ENCODE measurements at places on chromosomes 12 and 14. TPM values are rescaled to one million over a fixed set of nuclear protein-coding genes. Genes with fewer than 3 reads are reported as not detected.

The ANGEL1 gene
- total RNA-seq, result 7.3 TPM

- peaks cover 10% of the 10 kb centered on the region for H3K36me3 ChIP-seq
- peaks cover 15% of the 10 kb centered on the region for H3K4me1 ChIP-seq
- DNase-seq, result no peak
- no peaks in the 10 kb centered on the region for H3K27me3 ChIP-seq
- no peak overlapping the region for H3K27ac ChIP-seq
- no peak overlapping the region for H3K4me3 ChIP-seq
Observed at GRCh38 chr12:116927244-116927940, 16.6 kb downstream of the FBXW8 start.

- DNase-seq, result no peak
- H3K27me3 ChIP-seq, result 0 out of 2 replicates have a peak, but pooled peaks cover 4% of the 10 kb centered on the region
- H3K4me3 ChIP-seq, result no peak overlapping the region
- H3K4me1 ChIP-seq, result no peaks in the 10 kb centered on the region
- no peaks in the 10 kb centered on the region for H3K36me3 ChIP-seq
Observed at GRCh38 chr14:29077916-29078315, 311.3 kb downstream of the FOXG1 start.

The NEUROD4 gene
- total RNA-seq, result not detected

DNA sequence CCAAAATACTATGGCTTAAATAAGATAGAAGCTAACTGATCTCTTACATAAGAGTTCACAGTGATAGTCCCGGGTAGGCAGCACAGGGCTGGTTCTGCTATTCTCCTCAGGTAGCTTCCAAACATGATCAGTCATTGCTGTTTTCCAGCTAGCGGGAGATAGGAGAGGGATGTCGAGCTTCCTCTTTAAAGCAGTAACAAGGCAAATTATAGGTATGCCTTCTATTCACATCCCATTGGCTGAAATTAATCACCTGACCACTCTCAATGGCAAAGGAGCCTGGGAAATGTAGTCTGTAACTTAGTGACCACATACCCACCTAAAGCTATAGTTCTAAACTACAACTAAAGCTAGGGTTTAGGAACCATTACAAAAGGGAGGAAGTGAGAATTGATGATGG is 34.5 kb upstream of the VRK1 start:
- H3K4me1 ChIP-seq, result no peaks in the 10 kb centered on the region
- no peak overlapping the region for H3K4me3 ChIP-seq
- no peak overlapping the region for H3K27ac ChIP-seq

The LRP1 gene
- total RNA-seq, result 296 TPM

The CD27 gene
- total RNA-seq, result not detected

The C12orf60 gene
- 2.3 TPM for total RNA-seq

The DDX54 gene
- 34.9 TPM for total RNA-seq

The DAO gene
- total RNA-seq, result not detected

DNA sequence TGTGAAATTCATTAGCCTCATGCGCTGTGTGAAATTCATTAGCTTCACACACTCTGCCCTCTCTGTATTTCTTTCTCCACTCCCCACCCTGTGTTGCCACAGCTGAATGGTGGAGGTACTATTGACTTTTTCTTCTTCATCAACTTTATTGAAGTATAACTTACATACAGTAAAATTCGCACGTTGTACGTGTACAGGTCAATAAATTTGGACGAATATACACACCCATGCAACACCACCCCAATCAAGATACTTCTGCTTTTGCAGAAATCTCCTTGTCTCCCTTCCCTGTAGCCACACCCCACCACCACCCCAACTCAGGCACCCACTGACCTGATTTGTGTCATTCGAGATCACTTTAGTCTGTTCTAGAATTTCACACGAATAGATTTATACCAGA is 51.8 kb downstream of the FBXL14 start:
- peaks cover 20% of the 10 kb centered on the region for H3K4me1 ChIP-seq
- peaks cover 8% of the 10 kb centered on the region for H3K36me3 ChIP-seq
- no peak overlapping the region for H3K4me3 ChIP-seq
- no peak overlapping the region for H3K27ac ChIP-seq

DNA sequence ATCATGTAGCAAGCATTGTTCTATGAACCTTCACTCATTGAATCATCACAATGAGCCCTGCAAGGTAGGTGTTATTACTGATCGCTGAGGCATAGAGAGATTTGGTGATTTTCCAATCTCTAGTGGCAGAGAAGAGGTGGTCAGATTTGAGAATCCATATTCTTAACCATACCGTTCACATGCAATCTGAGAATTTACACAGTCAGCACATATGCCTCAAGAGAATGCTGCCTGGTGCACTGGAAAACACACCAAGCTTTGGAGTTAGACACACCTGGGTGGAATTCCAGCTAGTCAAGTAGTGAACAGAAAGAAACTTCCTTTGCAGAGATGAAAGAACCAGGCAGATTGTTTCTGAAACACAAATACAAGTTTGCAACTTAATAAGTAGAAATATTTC is 94.1 kb downstream of the LGR5 start:
- H3K4me3 ChIP-seq, result no peak overlapping the region
- no peaks in the 10 kb centered on the region for H3K27me3 ChIP-seq

GRCh38 chr12:12086973-12087692 is 16.4 kb downstream of the BCL2L14 start:
- no peak overlapping the region for H3K4me3 ChIP-seq
- DNase-seq, result no peak
- H3K36me3 ChIP-seq, result no peaks in the 10 kb centered on the region
- peaks cover 6% of the 10 kb centered on the region for H3K4me1 ChIP-seq
- H3K27me3 ChIP-seq, result no peaks in the 10 kb centered on the region
- no peak overlapping the region for H3K27ac ChIP-seq

The RTL1 gene
- not detected for total RNA-seq

- no peak overlapping the region for H3K27ac ChIP-seq
- peaks cover 52% of the 10 kb centered on the region for H3K27me3 ChIP-seq
- no peak overlapping the region for H3K4me3 ChIP-seq
Observed at GRCh38 chr14:92360651-92361370, 37.8 kb downstream of the SLC24A4 start.

The POTEM gene
- not detected for total RNA-seq

- peaks cover 47% of the 10 kb centered on the region for H3K27me3 ChIP-seq
- no peaks in the 10 kb centered on the region for H3K4me1 ChIP-seq
- DNase-seq, result no peak
- no peak overlapping the region for H3K4me3 ChIP-seq
Observed at GRCh38 chr12:109357032-109357431, 9.3 kb downstream of the MYO1H start.

The ETFBKMT gene
- total RNA-seq, result 1.8 TPM

The MYH7 gene
- total RNA-seq, result not detected

The GSC gene
- 2.3 TPM for total RNA-seq

GRCh38 chr12:59282999-59283398 is 312.8 kb upstream of the SLC16A7 start:
- no peaks in the 10 kb centered on the region for H3K27me3 ChIP-seq
- H3K4me1 ChIP-seq, result no peaks in the 10 kb centered on the region
- H3K27ac ChIP-seq, result no peak overlapping the region
- DNase-seq, result no peak
- H3K36me3 ChIP-seq, result no peaks in the 10 kb centered on the region
- no peak overlapping the region for H3K4me3 ChIP-seq

The KRT77 gene
- total RNA-seq, result not detected

GRCh38 chr12:51033048-51033447 is 6.9 kb upstream of the SLC11A2 start:
- no peak overlapping the region for H3K27ac ChIP-seq
- no peak overlapping the region for H3K4me3 ChIP-seq
- no peaks in the 10 kb centered on the region for H3K27me3 ChIP-seq
- no peaks in the 10 kb centered on the region for H3K4me1 ChIP-seq
- no peak for DNase-seq
- H3K36me3 ChIP-seq, result no peaks in the 10 kb centered on the region

DNA sequence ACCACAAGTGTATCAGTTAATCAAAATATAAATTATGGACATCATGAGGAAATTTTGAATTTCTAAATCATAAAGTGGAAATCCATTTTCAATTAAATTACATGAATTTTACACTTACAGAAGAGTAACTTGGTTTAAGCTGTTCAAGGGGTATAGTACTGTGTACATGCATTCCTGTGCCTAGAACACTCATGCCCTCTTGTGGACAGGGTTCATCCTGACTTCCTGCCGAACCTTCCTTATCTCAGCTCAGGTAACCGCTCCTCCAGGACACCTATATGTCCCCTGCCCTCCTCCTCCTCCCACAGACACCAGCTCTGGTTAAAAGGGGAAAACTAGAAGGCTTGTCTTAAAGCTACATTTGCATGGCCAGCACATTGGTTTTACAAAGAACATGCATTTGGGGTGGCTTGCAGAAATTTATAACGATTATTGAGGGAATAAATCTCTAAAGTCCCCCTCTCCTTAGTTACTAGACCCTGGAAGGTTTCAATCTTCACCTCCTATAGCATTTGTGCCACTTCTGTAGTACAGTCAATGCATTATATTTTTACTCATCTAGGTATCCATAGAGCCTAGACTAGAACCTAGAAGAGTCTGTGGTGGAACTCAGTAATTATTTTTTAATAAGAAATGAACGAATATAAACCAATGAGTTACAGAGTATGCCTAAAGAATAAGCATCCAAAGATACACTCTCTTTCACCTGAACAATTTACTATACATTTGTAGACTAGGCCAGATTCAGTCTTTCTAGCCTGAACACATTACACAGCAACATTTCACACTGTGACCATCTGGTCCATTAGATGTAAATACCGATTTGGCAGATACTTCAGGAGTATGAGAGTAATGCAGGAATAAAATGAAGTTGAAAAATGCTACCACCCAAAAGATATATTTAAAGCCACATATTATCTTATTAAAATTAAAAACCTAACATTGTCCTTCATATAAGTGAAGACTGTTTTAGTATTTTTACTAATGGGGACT is 345.6 kb downstream of the PAWR start:
- no peaks in the 10 kb centered on the region for H3K4me1 ChIP-seq
- DNase-seq, result peak; percentile 37
- H3K27ac ChIP-seq, result no peak overlapping the region
- no peaks in the 10 kb centered on the region for H3K36me3 ChIP-seq

The ANKRD33 gene
- total RNA-seq, result not detected

DNA sequence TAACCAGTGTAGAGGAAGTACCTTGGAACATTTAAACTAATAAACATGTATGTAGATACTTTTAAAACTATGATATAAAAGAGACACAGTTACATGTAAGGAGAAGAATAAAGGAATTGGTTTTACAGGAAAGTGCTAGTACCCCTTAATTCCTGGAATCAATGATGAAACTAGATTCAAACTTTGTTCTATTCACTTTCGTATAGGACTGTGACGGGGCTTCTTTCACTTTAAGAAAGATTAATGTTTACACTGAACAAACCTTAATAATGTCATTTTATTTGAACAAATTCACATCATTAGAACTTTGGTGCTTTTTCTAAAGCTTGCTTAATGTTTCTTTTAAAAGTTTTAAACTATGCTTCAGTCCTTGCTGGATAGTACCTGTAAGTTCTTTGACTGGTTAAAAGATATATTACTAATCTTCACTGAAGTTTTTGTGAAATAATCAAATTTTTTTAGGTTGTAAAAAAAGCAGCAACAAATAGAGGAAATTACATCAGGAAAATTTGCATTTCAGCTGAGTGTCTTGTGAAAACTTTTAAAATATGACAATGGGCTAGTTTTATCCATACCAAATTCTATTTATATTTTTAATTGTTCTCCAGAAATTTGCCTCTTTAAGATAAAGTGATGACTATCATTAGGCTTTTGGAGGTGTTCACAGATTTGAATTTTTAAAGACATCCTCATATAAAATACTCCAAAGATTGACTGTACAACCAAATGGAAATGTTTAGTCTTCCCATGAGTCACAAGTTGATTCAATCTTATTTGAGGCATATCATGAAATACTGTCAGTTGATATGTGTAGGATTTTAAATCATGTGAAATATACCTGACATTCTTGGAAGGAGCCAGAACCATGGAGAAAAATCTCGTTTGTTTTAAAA is 36.2 kb downstream of the PAPOLA start:
- no peak overlapping the region for H3K27ac ChIP-seq
- H3K27me3 ChIP-seq, result no peaks in the 10 kb centered on the region
- peaks cover 53% of the 10 kb centered on the region for H3K36me3 ChIP-seq
- H3K4me3 ChIP-seq, result no peak overlapping the region
- 0 out of 2 replicates have a peak, but pooled peaks cover 3% of the 10 kb centered on the region for H3K4me1 ChIP-seq

- no peak overlapping the region for H3K4me3 ChIP-seq
- DNase-seq, result peak; percentile 49
- no peaks in the 10 kb centered on the region for H3K27me3 ChIP-seq
- no peaks in the 10 kb centered on the region for H3K4me1 ChIP-seq
Observed at GRCh38 chr12:89883630-89884389, 175.2 kb upstream of the ATP2B1 start.

GRCh38 chr14:50532502-50533240 is at the start of gene MAP4K5:
MAP4K5 (minus strand) TSS chr14:50532569; CDS start chr14:50532049, 520 bp downstream.
- peak within 1 kb of the TSS; percentile 86 for H3K27ac ChIP-seq
- no peaks in the 10 kb centered on the region for H3K27me3 ChIP-seq
- H3K4me1 ChIP-seq, result peaks cover 26% of the 10 kb centered on the region
- no peaks in the 10 kb centered on the region for H3K36me3 ChIP-seq
- H3K4me3 ChIP-seq, result peak within 1 kb of the TSS; percentile 94

The C1S gene
- 200 TPM for total RNA-seq

The ACRBP gene
- total RNA-seq, result not detected

The MGAT2 gene
- total RNA-seq, result 105 TPM

DNA sequence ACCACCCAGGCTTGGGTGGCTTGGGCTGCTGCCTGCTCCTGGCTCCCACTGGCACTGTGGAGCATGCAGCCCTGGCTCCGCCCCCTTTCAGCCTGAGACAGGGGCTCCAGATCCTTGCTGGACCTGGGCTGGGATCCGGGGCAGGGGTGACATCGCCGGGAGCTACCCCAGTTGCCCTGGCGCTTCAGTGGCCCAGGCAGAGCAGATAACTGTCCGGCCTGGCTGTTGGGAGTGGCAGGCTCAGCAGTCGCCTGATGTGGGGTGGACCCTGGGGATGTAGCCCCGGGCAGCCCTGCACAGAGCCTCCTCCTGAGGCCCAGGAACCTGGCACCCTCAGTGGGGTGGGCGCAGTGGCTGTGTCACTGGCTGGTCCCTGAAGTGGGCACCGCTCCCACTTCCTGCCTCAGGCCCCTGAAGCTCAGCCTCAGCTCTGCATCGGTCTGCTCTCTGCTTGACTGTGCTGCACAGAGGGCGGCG is 57.9 kb downstream of the FUT8 start:
- no peaks in the 10 kb centered on the region for H3K36me3 ChIP-seq
- no peak overlapping the region for H3K27ac ChIP-seq
- no peaks in the 10 kb centered on the region for H3K4me1 ChIP-seq
- DNase-seq, result no peak

Measured in GM23248 (cell line).